ENCODE measurements at places on chromosomes 3 and 15.

- no peak for DNase-seq
Observed at GRCh38 chr15:69783211-69783610, 314.5 kb downstream of the TLE3 start.

GRCh38 chr3:103349760-103350159, 914.9 kb downstream of the ZPLD1 start:
- DNase-seq, result no peak

- DNase-seq, result no peak
Observed at GRCh38 chr3:101102678-101103296, 109.6 kb upstream of the ABI3BP start.

GRCh38 chr3:138935505-138935862, 11.5 kb downstream of the FOXL2 start:
- no peak for DNase-seq

DNA sequence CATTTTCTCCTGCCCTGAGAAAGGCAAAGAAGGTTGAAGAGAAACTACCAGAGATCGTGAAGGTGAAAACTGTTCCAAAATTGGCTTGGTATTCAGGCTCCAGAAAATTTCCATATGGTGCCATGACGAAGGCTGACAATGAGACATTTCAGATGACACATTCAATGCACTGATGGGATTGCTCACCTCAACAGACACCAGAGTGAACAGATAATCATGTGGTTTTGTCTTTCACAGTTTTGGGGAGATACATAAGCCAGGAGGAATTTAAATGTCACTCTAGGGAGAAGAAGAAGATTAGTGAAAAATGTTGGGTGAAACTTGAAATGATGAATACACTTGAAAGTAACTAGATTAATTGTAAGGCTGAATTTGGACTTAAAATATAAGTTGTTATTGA, 339.7 kb upstream of the EPHA3 start:
- no peak for DNase-seq

DNA sequence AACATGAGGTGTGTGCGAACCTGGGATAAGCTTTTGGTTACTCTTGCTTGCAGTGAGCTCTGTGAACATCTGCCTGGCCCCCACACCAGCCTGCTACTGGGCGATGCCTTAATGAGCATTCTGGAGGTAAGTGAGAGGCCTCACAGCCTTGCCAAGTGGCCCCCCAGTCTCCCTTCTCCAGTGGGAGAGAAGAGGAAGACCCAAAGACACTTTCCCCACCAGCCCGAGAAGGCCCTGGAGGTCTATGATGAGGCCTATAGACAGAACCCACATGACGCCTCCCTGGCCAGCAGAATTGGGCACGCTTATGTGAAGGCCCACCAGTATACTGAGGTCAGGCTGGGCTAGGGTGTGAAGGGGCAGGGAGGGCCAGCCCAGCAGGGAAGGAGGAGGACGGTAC, 22.5 kb downstream of the TTC21A start:
- no peak for DNase-seq

DNA sequence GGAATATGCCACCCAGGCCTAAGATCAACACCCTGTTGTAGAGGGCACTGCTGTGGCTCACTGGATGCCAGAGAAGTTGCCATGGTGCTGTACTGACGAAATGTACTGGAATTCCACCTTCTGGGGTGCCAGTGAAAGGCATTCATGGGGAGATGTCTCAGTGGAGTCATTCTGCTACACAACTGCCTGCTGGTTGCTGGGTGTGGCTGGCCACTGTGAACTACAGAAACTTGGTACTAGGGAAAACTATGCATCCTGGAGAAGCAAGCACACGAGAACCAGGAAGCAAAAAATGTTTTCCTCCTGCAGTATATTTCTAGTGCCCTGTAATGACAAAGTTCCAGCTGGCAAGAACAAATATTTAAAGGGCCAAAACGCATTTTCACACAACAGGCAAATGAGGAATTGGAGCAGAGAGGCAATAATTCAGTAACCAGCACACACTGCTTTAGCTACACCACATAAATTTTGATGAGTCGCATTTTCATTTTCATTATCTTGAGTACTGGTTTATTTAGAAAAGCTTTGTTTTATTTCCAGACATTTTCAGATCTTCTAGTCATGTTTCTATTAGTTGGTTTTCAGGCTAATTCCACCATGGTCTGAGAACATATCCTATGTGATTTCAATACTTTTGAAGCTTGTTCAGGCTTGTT, 18.3 kb upstream of the RFX7 start:
- no peak for DNase-seq

All from inflammatory macrophage (primary cell).